Epithelial cell of alveolus of lung (primary cell): ENCODE measurements at places on chromosomes 2 and 18. TPM values are rescaled to one million over a fixed set of nuclear protein-coding genes. Genes with fewer than 3 reads are reported as not detected.

The SFT2D3 gene
- total RNA-seq = 4.8 and 8.5 TPM in 2 replicates

The PLEKHA3 gene
- 4.8 and 6.0 TPM in 2 replicates for total RNA-seq

The CSRNP3 gene
- 0.91 and 1.0 TPM in 2 replicates for total RNA-seq

The FAM210A gene
- total RNA-seq = 6.5 and 11.2 TPM in 2 replicates

The UGT1A9 gene
- total RNA-seq = not detected in 2 replicates

The DYNC1I2 gene
- total RNA-seq = 97.0 and 108 TPM in 2 replicates

The DOK6 gene
- total RNA-seq = 0.65 and 14.9 TPM in 2 replicates

The SLC4A3 gene
- 3.8 and 4.0 TPM in 2 replicates for total RNA-seq

The FBXO11 gene
- 29.6 and 45.1 TPM in 2 replicates for total RNA-seq

The GCA gene
- total RNA-seq = 5.7 and 8.5 TPM in 2 replicates

The MAP3K19 gene
- total RNA-seq = not detected in 2 replicates
